NCI-H1436 treated with DMSO at 0.1 percent for 48 hours (cell line): ENCODE measurements at places on chromosomes 1 and 21.

DNA sequence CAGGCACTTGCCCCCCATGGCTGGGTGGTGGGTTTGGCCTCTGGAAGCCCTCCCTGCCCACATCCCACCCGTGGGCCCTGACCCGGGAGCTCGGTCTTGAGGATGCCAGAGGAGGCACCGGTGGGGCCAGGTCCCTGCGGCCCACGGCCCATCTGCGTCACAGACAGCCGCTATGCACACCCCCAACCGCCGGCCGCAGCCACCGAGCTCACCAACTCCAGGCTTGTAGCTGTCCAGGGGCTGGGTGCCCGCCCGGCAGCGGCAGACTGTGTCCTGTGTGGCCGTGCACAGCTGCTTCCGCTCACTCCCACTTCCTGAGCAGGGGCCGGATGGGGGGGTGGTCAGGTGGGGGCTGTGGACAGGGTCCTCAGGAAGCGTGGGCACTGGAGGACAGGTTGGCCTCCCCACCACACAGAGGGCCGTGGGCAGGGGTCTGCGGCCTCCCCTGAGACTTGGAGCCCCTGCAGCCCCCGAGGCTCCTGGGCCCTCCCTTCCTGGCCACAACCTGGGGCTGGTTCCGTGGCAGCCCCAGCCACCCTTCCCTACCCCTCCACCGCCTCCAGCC lies 1.1 kb downstream of the TNFRSF4 start:
- DNase-seq = no peak

GRCh38 chr1:14522926-14523241 lies 75.6 kb upstream of the KAZN start:
- DNase-seq = no peak

DNA sequence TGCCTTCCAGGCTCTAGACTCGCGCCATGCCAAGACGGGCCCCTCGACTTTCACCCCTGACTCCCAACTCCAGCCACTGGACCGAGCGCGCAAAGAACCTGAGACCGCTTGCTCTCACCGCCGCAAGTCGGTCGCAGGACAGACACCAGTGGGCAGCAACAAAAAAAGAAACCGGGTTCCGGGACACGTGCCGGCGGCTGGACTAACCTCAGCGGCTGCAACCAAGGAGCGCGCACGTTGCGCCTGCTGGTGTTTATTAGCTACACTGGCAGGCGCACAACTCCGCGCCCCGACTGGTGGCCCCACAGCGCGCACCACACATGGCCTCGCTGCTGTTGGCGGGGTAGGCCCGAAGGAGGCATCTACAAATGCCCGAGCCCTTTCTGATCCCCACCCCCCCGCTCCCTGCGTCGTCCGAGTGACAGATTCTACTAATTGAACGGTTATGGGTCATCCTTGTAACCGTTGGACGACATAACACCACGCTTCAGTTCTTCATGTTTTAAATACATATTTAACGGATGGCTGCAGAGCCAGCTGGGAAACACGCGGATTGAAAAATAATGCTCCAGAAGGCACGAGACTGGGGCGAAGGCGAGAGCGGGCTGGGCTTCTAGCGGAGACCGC lies 2.0 kb upstream of the OLIG2 start:
- no peak for DNase-seq

DNA sequence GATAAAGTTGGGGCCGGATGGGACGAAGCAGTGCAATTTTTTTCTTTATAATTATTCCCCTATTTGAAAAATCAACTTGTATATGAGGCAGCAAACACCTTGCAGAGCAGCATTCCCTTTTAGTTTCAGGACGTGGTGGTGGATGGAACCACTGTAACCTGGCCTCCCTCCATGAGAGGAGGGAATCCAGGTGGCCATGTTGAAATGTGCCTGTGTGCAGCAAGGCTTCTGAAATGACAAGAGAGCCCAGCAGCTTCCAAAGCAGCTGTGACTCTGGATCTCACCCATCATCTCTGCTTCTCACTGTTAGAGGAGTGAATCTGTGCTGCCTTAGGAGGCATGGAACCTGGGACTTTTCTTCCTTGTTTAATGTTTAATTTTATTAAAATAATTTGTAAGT lies 42.3 kb downstream of the NFIA start:
- no peak for DNase-seq

GRCh38 chr1:34695580-34695979 lies 59.3 kb upstream of the GJB5 start:
- DNase-seq = no peak

DNA sequence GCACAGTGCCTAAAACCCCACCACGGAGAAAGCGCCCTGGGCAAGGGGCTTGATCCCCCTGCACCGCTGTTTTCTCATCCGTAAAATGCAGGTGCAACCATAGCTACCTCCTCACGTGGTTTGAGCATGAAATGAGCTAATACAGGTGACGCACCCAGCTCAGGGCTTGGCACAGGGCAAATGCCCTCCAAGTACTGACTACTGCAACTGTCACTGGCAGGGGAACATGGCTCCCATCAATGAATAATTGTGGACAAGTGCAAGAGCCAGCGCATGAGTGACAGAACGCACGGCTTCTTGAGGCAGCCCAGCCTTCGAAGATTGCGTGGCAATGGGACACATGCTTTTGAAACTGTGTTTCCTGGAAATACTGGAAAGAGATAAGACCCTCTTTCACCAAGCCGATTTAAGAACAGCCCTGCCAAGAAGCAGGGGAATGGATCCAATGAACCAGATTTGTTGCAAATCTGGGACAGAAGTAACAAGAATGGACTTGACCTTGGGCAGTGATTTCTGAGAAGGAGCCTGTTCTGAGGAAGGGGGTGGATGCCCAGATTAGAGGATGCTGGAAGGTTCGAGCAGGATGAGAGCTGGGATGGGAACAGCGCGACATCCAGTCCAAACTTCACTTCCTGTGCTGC lies 92.8 kb upstream of the IFFO2 start:
- DNase-seq = no peak

- no peak for DNase-seq
These were observed 17.0 kb downstream of the DMBX1 start for GRCh38 chr1:46506470-46507219.

DNA sequence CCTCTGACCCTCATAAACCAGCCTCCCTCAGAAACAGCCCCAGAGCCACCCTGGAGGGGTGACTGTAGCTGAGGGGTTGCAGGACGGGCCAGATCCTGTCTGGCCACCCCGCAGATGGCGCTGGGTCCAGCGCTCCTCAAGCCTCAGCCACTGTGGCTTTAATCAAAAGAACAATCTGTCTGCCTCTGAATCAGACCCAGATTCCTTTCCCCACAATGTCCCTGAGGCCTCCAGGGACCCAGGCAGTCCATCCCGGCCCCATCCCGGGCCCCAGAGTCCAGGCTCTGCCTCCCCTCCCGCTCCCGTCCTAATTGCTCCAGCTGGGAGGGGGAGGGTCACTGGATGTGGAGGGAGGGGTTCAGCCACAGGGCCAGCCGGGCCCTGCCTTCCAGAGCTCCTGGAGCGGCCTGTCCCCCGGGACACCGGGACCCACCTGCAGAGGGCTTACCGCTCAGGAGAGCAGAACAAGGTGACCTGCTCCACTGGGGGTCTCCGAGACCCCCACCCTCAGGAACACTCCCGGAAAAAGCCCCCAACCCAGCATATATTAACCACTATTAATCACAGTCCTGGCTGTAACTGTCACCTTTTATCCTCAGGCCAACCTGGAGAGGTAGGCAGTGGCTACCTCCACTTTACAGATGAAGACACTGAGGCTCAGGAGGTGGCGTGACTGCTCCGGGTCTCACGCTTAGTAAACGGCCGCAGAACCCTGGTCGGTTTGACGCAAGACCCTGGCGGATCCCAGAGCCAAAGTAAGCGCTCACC lies 836 bp upstream of the FBLIM1 start:
- DNase-seq = no peak

DNA sequence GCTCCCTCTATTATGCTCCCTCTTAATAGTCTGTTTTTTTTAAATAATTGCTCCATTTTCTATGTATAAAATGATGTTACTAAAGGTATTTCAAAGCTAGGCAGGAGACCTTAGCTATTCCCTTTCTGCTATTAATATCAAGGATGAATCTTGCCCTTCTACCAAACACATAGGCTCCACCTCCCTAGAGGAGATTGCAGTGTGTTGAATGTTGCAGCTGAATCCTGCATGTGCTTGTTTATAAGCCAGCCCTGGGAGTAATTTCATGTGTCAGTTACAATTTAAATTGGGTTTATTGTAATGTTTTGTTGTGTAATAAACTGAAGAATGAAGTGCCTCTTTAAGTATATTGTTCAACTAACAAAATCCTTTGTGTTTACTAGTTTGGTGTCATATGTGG lies 66.0 kb downstream of the TMEM200B start:
- no peak for DNase-seq

DNA sequence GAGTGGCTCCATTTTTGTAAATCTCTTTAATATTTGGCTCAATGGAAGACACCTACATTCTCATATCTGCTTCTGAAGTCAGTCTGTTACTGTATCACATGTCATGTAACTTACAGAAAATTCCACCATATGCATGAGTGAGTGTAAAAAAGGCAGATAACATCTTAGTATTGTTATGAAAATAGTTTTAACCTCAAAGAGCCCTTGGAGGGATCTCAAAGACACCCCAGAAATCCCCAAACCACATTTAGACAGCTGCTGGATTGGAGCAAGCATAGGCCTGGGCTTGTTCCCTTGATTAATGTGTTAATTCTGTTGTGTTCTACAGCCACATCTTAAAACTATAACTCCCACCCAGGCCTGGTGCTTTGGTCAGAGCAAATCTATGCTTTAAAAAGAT lies 16.9 kb downstream of the MACO1 start:
- DNase-seq = no peak

DNA sequence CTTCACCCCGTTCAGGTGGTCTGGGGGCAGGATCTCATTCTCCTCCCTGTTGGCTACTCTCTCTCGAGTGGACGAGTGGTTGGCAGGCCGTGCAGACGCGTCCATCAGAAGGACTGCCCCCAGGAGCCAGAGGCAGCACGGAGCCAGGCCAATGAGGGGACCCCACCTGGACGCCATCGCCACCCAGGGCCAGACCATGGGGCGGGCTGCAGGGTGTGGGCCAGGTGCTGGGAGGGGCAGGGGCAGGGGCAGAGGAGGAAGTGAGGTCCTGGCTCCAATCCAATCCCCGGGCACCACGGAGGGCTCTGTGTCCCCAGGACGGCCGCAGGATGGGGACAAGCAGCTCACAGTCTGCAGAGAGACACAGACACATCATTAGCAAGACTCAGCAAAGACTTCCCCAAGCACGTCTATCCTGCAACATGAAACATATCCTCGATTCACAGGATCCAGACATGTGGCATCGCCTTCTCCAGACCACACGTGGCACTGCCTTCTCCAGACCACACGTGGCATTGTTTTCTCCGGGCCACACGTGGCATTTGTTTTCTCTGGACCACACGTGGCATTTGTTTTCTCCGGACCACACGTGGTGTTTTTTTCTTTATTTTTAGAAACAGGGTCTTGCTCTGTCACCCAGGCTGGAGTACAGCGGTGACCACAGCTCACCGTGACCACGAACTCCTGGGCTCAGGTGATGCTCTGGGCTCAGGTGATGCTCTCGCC lies 3.0 kb downstream of the SDF4 start:
- no peak for DNase-seq

GRCh38 chr1:7335224-7335879 lies 435.7 kb upstream of the VAMP3 start:
- no peak for DNase-seq

DNA sequence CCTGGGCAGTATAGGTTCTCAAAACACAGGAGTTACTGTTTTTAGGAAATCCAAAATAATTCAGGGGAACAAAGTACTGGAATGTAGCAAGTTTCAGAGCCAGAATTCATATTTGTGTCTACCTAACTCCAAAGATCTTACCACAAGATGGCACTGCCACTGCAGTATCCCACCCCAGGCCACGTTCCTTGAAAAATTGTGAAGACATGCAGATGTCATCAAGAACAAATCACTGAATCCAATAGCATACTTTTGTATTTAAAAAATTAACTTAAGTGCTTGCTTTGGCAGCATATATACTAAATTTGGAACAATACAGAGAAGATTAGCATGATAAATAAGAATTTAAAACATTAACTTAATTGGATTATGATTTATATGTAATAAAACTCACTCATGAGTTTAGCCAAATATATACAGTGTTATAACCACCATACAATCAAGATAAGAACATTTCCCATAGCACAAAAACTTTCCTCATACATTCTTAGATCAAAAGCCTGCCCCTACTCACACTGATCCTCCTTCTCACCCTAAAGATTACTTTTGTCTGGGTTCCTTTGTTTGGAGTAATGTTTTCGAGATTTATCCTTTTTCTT lies 209.9 kb downstream of the FAF1 start:
- DNase-seq = no peak

GRCh38 chr1:212974711-212975110 lies 24.4 kb downstream of the VASH2 start:
- DNase-seq = no peak

GRCh38 chr1:106749906-106750305 lies 306.6 kb upstream of the PRMT6 start:
- DNase-seq = no peak

GRCh38 chr1:238517711-238518110 lies 627.0 kb upstream of the ZP4 start:
- DNase-seq = no peak

GRCh38 chr1:215133532-215133931 lies 51.0 kb downstream of the KCNK2 start:
- no peak for DNase-seq

DNA sequence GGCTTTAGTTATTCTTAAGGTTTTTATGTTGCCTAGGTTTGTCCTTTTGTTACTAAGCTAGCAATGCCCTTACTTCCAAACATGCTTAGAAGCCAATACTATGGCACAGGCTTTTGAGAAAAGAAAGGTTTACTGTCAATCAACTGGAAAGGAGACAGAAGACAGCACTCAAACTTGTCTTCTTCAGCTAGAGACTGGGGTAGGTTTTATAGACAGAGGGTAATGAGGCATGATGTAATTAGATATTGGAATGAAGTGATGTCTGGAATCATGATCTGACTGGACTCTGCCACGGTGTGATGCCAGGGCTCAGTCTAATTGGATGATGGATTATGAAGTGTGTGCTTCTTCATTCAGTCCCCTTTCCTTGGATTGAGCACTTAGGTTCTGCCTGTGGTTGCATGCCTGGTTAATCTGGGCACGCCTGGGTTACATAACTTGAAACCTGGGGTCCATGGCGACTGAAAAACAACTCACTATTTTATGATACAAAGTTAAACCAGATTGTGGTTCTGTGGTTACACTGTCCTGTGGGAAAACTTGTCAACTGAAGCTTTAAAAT lies 625.8 kb downstream of the BRINP3 start:
- DNase-seq = no peak

- DNase-seq = no peak
These were observed 6.8 kb upstream of the TADA1 start for GRCh38 chr1:166882893-166883292.
